Epithelial cell of umbilical artery (primary cell): ENCODE measurements at places on chromosomes 2 and 18. TPM values are rescaled to one million over a fixed set of nuclear protein-coding genes. Genes with fewer than 3 reads are reported as not detected.

CLEC4F gene
- total RNA-seq = 0.15 TPM in 1 of 2 replicates, not detected in the other

CFC1 gene
- total RNA-seq = not detected in 2 replicates

FAM98A gene
- total RNA-seq = 29.9 and 93.2 TPM in 2 replicates

LRRC30 gene
- not detected in 2 replicates for total RNA-seq

CRYBA2 gene
- total RNA-seq = not detected in 2 replicates

SLC5A7 gene
- not detected in 2 replicates for total RNA-seq

INPP5D gene
- total RNA-seq = 18.7 and 24.7 TPM in 2 replicates

UGT1A4 gene
- not detected in 2 replicates for total RNA-seq

PLEKHM3 gene
- 8.1 and 11.1 TPM in 2 replicates for total RNA-seq

MCFD2 gene
- total RNA-seq = 121 and 165 TPM in 2 replicates
